ENCODE measurements at places on chromosomes 6 and 20.

- no peak overlapping the region for H3K4me3 ChIP-seq
- no peak overlapping the region for H3K27ac ChIP-seq
- DNase-seq, result peak; percentile 66
- H3K36me3 ChIP-seq, result no peaks in the 10 kb centered on the region
- no peaks in the 10 kb centered on the region for H3K27me3 ChIP-seq
Observed at GRCh38 chr6:125114248-125114858, 39.2 kb upstream of the TPD52L1 start.

- H3K4me3 ChIP-seq, result no peak overlapping the region
- H3K36me3 ChIP-seq, result no peaks in the 10 kb centered on the region
- peaks cover 15% of the 10 kb centered on the region for H3K27me3 ChIP-seq
- H3K4me1 ChIP-seq, result no peaks in the 10 kb centered on the region
- no peak overlapping the region for H3K27ac ChIP-seq
Observed at GRCh38 chr6:34181908-34182307, 36.0 kb upstream of the GRM4 start.

GRCh38 chr20:16440686-16441085 lies 132.6 kb downstream of the KIF16B start:
- no peak for DNase-seq
- H3K27me3 ChIP-seq, result no peaks in the 10 kb centered on the region
- H3K4me3 ChIP-seq, result no peak overlapping the region
- H3K27ac ChIP-seq, result no peak overlapping the region
- H3K36me3 ChIP-seq, result peaks cover 7% of the 10 kb centered on the region
- no peaks in the 10 kb centered on the region for H3K4me1 ChIP-seq

- no peaks in the 10 kb centered on the region for H3K27me3 ChIP-seq
- DNase-seq, result peak; percentile 99
- peaks cover 29% of the 10 kb centered on the region for H3K36me3 ChIP-seq
- peak within 1 kb of the TSS; percentile 74 for H3K4me3 ChIP-seq
- peaks cover 10% of the 10 kb centered on the region for H3K4me1 ChIP-seq
Observed at GRCh38 chr6:30907758-30908591, at the start of gene GTF2H4. GTF2H4 (plus strand) TSS chr6:30908207.

DNA sequence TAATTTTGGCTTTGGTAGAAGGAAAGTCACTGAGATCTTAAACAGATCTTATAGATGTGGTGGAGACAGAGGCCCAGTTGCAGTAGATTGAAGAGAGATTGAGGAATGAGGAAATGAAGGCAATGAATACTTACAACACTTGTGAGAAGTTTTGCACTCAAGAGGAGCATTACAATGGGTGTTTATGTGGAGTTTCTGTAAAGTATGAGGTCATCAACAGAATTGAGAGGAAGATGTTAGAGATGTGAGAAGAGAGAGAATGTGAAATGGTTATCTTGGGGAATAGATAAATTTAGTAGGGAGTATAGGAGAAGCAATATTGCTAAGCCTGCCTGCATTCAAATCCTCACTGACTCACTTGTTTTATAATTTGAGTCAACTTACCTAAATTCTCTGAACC lies 83.4 kb downstream of the GFRAL start:
- no peak for DNase-seq
- no peaks in the 10 kb centered on the region for H3K36me3 ChIP-seq
- H3K4me3 ChIP-seq, result no peak overlapping the region
- H3K4me1 ChIP-seq, result no peaks in the 10 kb centered on the region
- no peak overlapping the region for H3K27ac ChIP-seq
- H3K27me3 ChIP-seq, result no peaks in the 10 kb centered on the region

DNA sequence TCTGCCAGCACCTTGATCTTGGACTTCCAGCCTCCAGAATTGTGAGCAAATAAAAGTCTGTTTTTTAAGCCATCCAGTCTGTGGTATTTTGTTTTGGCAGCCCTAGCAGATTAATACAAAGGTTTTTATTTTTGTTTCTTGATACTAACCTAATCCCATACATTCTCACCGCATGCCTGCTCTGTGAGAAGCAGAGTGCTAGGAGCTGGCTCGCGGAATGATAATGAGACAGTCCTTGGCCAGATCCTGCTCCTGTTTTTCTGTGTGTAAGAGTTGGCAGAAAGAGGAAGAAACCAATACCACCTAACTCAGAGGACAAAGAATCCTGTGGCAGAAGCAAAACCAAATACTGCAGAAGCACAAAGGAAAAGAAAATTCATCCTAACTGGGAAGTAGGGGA lies 82.6 kb downstream of the KIF16B start:
- no peak for DNase-seq
- no peak overlapping the region for H3K27ac ChIP-seq
- no peaks in the 10 kb centered on the region for H3K27me3 ChIP-seq

GRCh38 chr20:49344975-49345374 lies 67.1 kb upstream of the ZNFX1 start:
- H3K4me3 ChIP-seq, result peak overlapping the region; percentile 32
- no peaks in the 10 kb centered on the region for H3K36me3 ChIP-seq
- no peaks in the 10 kb centered on the region for H3K27me3 ChIP-seq

DNA sequence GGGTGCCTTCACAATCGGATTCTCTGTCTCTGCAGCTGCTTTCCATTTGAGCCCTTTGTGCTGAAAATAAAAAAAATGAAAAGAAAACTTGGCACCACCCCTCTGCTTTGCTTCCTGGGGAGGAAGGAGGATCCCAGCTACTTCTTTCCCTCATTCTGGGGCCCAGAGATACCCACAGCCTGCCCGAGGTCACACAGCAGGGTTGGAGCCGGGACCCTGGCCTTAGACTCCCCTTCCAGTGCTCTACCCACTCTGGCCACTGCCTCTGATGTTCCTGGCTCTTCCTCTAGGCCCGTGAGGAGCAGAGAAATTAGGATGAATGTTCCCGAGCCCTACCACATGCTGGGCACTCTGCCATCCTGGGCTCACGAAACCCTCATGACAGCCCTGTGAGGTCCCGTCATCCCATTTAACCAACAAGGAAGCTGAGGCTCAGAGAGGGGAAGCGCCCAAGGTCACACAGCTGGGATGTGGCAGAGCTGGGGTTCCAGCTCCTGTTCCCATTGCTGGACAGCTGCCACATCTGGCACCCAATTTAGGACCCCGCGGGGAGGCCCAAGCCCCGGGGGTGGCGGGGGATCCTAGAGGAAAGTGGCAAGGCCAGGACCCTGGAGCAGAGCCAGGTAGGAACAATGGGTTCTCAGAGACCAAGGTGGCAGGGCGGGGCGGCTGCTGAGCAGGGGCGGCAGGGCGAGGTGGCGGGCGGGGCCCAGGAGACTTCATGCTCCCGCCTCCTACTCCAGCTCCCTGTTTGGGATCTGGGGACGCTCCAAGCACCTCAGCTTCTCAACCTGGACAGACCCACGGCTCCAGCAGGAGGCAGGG lies 76.6 kb downstream of the CEBPB start:
- H3K27me3 ChIP-seq, result no peaks in the 10 kb centered on the region
- H3K27ac ChIP-seq, result no peak overlapping the region
- no peak overlapping the region for H3K4me3 ChIP-seq
- no peaks in the 10 kb centered on the region for H3K36me3 ChIP-seq
- DNase-seq, result no peak

DNA sequence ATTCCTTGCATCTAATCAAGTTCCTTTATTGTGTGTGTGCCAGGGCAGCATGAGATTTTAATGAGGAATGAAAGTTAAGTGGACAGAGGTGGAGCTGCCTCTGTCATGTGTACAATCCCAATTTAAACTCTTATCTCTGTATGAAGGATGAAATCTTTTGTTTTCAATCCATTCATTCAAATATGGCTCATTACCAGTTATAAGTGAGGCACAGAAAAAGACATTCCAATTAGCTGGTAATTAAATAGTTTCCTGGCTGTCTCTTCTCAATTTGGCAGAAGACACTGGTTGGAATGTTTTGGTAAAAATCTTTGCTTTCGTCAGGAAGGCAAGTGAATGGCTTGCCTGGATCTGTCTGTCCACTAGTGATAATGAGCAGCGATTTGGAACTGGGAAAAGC lies 46.4 kb downstream of the CLVS2 start:
- DNase-seq, result no peak
- no peak overlapping the region for H3K27ac ChIP-seq
- no peaks in the 10 kb centered on the region for H3K4me1 ChIP-seq
- no peaks in the 10 kb centered on the region for H3K36me3 ChIP-seq
- H3K27me3 ChIP-seq, result no peaks in the 10 kb centered on the region

- no peak overlapping the region for H3K4me3 ChIP-seq
- H3K27ac ChIP-seq, result no peak overlapping the region
- peaks cover 50% of the 10 kb centered on the region for H3K36me3 ChIP-seq
- H3K4me1 ChIP-seq, result peaks cover 15% of the 10 kb centered on the region
- no peaks in the 10 kb centered on the region for H3K27me3 ChIP-seq
- DNase-seq, result no peak
Observed at GRCh38 chr6:33290459-33290858, 1.1 kb downstream of the PFDN6 start.

DNA sequence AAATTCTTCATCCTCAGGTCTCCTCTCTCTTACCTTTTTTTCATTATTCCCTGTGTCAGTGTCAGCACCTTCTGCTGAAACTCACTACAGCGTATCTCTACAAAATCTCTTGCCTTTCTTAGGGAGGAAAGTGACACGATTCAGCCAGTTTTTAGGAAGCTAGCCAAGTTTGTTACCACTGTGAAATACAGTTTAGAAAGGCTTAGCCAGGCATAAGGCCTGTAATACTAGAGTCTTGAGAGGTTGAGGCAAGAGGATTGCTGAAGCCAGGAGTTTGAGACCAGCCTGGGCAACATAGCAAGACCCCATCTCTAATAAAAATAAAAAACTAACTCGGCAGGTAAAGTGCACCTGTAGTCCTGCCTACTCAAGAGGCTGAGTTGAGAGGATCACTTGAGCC lies 16.7 kb downstream of the TAB2 start:
- peak; percentile 39 for DNase-seq
- no peaks in the 10 kb centered on the region for H3K27me3 ChIP-seq
- peaks cover 6% of the 10 kb centered on the region for H3K4me1 ChIP-seq
- no peak overlapping the region for H3K4me3 ChIP-seq

DNA sequence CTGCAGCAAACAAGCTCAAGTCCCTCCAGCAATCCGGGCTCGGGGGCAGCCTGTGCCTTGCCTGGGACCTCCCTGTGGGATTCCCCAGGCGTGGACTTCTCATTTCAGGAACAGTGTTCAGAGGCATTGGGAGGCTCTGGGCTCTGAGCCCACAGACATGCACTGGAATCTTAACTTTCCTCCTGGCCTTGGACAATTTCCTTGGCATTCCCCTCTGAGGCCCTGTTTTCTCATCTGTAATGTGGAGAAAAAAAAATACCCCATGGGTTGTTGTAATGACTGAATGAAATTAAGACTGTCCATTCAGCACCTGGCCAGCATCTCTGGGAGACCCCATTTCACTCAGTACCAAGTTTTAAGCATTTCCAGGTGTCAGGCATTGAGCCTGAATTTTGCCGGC lies 17.6 kb downstream of the BPIFB4 start:
- H3K27me3 ChIP-seq, result peaks cover 38% of the 10 kb centered on the region
- no peaks in the 10 kb centered on the region for H3K4me1 ChIP-seq
- DNase-seq, result no peak
- no peak overlapping the region for H3K4me3 ChIP-seq
- H3K36me3 ChIP-seq, result no peaks in the 10 kb centered on the region

GRCh38 chr6:55286824-55287223 lies 40.4 kb upstream of the GFRAL start:
- no peak overlapping the region for H3K27ac ChIP-seq
- H3K4me3 ChIP-seq, result no peak overlapping the region
- no peaks in the 10 kb centered on the region for H3K4me1 ChIP-seq
- no peaks in the 10 kb centered on the region for H3K27me3 ChIP-seq

- peak overlapping the region; percentile 75 for H3K27ac ChIP-seq
- H3K4me1 ChIP-seq, result peaks cover 13% of the 10 kb centered on the region
- H3K27me3 ChIP-seq, result no peaks in the 10 kb centered on the region
- H3K4me3 ChIP-seq, result no peak overlapping the region
Observed at GRCh38 chr20:19991308-19991707, 25.9 kb upstream of the NAA20 start.

- no peaks in the 10 kb centered on the region for H3K27me3 ChIP-seq
- no peak overlapping the region for H3K4me3 ChIP-seq
- H3K36me3 ChIP-seq, result no peaks in the 10 kb centered on the region
- H3K4me1 ChIP-seq, result no peaks in the 10 kb centered on the region
Observed at GRCh38 chr6:108820006-108820405, 28.2 kb upstream of the ARMC2 start.

DNA sequence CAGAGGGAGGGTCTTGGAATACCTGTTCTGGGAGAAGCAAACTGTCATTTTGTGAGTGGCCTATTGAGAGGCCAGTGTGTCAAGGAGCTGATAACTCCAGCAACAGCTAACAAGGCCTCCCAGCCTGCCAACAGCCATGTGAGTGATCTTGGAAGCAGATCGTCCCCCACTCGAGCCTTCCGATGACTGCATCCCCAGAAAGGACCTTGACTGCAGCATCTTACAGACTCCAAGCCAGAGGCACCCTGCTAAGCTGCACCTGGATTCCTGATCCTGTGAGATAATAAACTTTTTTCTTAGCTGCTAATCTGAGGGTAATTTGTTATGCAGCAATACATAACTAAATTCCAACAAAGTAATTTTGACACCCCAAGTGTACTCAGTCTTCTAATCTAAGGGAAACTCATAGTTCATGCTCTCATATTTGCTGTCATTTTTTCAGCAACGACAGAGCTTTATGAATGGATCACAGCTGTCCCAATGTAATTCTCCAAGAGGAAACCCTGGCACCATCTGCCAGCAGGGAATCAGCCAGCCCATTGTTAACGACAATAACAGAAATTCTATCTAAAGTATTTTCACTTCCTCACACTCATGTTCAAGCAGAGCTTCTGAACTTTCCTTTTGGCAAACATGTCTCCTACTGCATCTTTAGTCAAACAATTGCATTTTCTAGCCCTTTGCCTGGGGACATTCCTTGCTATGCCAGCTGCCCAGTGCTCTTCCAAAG lies 470.2 kb upstream of the BTBD3 start:
- H3K4me1 ChIP-seq, result peaks cover 4% of the 10 kb centered on the region
- no peak for DNase-seq
- H3K27ac ChIP-seq, result no peak overlapping the region
- H3K36me3 ChIP-seq, result no peaks in the 10 kb centered on the region
